ENCODE measurements at places on chromosomes 6 and 20.

GRCh38 chr6:5443491-5443890 lies 182.2 kb downstream of the FARS2 start:
- H3K36me3 ChIP-seq: no peaks in the 10 kb centered on the region
- H3K27me3 ChIP-seq: no peaks in the 10 kb centered on the region
- no peak overlapping the region for H3K27ac ChIP-seq

- H3K27me3 ChIP-seq: no peaks in the 10 kb centered on the region
Measured at GRCh38 chr6:52141596-52141995, 44.6 kb upstream of the IL17A start.

- H3K27ac ChIP-seq: no peak overlapping the region
- no peak overlapping the region for H3K4me3 ChIP-seq
- H3K4me1 ChIP-seq: no peaks in the 10 kb centered on the region
- H3K36me3 ChIP-seq: no peaks in the 10 kb centered on the region
- no peaks in the 10 kb centered on the region for H3K27me3 ChIP-seq
- DNase-seq: no peak
Measured at GRCh38 chr20:51440589-51440988, 101.9 kb downstream of the NFATC2 start.

- no peaks in the 10 kb centered on the region for H3K27me3 ChIP-seq
- H3K36me3 ChIP-seq: no peaks in the 10 kb centered on the region
- H3K27ac ChIP-seq: no peak within 1 kb of the TSS
Measured at GRCh38 chr20:5316188-5317158, at the start of gene PROKR2. PROKR2 (minus strand) TSS chr20:5316954; CDS start chr20:5314369, 2,585 bp downstream.

- H3K4me1 ChIP-seq: peaks cover 21% of the 10 kb centered on the region
- H3K36me3 ChIP-seq: peaks cover under 1% of the 10 kb centered on the region
- H3K4me3 ChIP-seq: no peak overlapping the region
- H3K27me3 ChIP-seq: no peaks in the 10 kb centered on the region
- DNase-seq: no peak
Measured at GRCh38 chr6:334536-335510, 42.5 kb downstream of the DUSP22 start.

- no peaks in the 10 kb centered on the region for H3K27me3 ChIP-seq
- H3K27ac ChIP-seq: peak overlapping the region; percentile 91
- H3K4me1 ChIP-seq: peaks cover 86% of the 10 kb centered on the region
Measured at GRCh38 chr6:108589244-108589791, 28.6 kb downstream of the FOXO3 start.

- H3K4me1 ChIP-seq: peaks cover 13% of the 10 kb centered on the region
- no peaks in the 10 kb centered on the region for H3K36me3 ChIP-seq
- peak within 1 kb of the TSS; percentile 45 for H3K4me3 ChIP-seq
- H3K27ac ChIP-seq: peak within 1 kb of the TSS; percentile 95
- no peaks in the 10 kb centered on the region for H3K27me3 ChIP-seq
- no peak for DNase-seq
Measured at GRCh38 chr20:23049201-23050075, at the start of gene THBD. THBD (minus strand) TSS chr20:23049672; CDS start chr20:23049504, 168 bp downstream.

DNA sequence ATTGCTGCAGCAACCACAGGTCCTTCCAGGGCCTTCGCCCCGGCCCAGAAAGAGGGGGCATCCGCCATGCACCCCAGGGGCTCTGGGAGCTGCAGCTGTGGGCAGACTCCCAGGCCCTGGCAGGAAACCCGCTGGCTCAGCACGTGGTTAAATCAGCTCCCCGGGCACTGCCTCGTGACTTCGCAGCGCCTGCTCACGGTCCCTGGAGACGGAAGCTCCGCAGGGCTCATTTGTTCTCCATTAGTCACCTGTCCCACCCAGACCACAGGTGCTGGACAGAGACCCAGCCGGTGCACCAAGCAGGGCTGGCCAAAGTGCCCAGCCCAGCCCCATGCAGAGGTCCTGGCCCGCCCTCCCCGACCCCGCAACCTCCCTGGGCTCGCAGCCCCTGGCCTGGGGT lies 14.7 kb downstream of the KCNQ2 start:
- no peaks in the 10 kb centered on the region for H3K36me3 ChIP-seq
- no peak overlapping the region for H3K4me3 ChIP-seq
- peaks cover 23% of the 10 kb centered on the region for H3K4me1 ChIP-seq

DNA sequence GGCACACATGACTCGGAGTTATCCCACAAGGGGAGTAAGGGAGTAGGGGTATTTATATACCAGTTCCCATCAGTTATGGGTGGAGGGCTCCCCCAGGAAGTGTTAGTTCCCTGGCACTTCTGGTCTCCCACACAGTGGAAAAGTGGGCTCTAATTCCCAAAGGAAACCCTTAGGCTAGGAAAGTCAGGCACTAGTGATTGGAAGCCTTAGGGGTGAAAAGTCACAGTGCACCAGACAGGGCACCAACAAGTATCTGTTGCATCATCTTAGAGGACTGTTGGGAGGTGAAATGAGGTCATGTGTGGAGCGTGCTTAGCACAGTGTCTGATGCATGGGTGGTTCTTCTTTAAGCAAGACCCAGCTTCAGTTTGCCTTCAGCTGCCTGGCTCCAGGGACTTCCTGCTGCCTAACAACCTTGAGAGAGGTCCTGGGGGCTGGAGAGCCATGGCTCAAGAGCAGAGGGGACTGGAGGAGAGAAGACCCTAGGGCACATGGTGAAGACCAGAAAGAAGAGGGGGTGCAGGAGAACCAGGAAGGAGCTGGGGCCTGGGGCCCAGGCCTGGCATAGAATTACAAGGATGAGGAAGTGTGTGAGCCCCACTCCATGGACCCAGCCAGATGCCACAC lies 7.5 kb upstream of the FOXP4 start:
- H3K27ac ChIP-seq: no peak overlapping the region
- no peak for DNase-seq
- no peaks in the 10 kb centered on the region for H3K27me3 ChIP-seq
- peaks cover 7% of the 10 kb centered on the region for H3K4me1 ChIP-seq
- no peak overlapping the region for H3K4me3 ChIP-seq

- no peaks in the 10 kb centered on the region for H3K27me3 ChIP-seq
- H3K4me3 ChIP-seq: no peak overlapping the region
- H3K36me3 ChIP-seq: no peaks in the 10 kb centered on the region
- no peaks in the 10 kb centered on the region for H3K4me1 ChIP-seq
Measured at GRCh38 chr6:35382015-35382414, 39.7 kb downstream of the PPARD start.

- no peak within 1 kb of the TSS for H3K4me3 ChIP-seq
- no peak within 1 kb of the TSS for H3K27ac ChIP-seq
- peaks cover 6% of the 10 kb centered on the region for H3K4me1 ChIP-seq
- H3K36me3 ChIP-seq: no peaks in the 10 kb centered on the region
Measured at GRCh38 chr20:63360850-63361518, at the start of gene CHRNA4. CHRNA4 (minus strand) TSS chr20:63361349; CDS start chr20:63361165, 184 bp downstream.

- H3K4me1 ChIP-seq: peaks cover 43% of the 10 kb centered on the region
- H3K27me3 ChIP-seq: no peaks in the 10 kb centered on the region
- H3K36me3 ChIP-seq: no peaks in the 10 kb centered on the region
- H3K27ac ChIP-seq: peak within 1 kb of the TSS; percentile 94
- H3K4me3 ChIP-seq: peak within 1 kb of the TSS; percentile 67
- DNase-seq: no peak
Measured at GRCh38 chr20:63536997-63537524, at the start of gene PTK6. PTK6 (minus strand) TSS chr20:63537376; CDS start chr20:63537314, 62 bp downstream.

DNA sequence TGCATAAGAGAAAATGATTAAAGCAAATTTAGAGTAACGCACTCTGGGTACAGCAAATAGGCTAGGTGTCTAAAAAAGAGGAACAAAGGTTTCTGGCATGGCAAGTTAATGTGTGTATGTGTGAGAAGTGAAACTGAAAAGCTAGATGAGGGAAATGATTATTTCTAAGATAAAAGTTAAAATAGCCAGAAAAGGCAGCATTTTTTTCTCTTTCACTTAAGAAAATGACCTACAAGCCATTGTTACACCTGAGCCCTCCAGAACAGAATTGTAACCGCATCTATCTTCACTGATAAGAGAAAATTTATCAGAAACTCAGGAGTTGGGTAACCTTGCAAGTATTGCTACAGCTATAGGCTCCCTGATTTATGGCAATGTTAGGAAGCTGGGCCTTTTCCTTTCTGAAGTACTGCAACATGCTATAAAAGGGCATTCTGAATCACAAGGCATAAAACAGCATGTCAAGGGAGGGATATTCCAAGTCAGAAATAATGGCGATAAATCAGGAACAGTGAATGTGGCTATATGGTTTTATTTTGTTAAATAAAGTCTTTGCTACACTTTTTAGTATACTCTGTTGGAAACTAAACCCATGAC lies 395.3 kb downstream of the TBC1D32 start:
- no peak overlapping the region for H3K27ac ChIP-seq
- no peak overlapping the region for H3K4me3 ChIP-seq
- H3K4me1 ChIP-seq: no peaks in the 10 kb centered on the region
- no peaks in the 10 kb centered on the region for H3K27me3 ChIP-seq
- DNase-seq: no peak

DNA sequence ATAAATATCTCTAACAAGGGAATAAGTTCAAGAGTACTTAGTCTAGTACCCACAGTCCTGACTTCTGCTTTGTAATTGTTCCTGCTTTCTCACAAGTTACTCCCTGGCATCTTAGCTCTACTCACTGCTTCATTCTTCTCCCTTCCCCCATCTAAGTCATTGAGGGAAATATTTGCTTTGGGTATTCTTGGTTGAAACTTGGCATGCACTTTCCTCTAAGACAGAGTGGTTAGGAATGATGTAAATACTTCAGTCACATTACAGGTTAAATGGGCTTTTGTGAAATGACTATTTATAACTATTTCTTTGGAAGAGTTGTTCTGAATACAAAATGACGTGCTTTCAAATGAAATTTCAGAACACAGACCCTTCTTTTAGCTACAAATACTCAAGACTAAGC lies 67.7 kb upstream of the PLEKHG1 start:
- peaks cover 8% of the 10 kb centered on the region for H3K4me1 ChIP-seq
- no peak overlapping the region for H3K27ac ChIP-seq
- H3K4me3 ChIP-seq: no peak overlapping the region
- no peaks in the 10 kb centered on the region for H3K27me3 ChIP-seq

DNA sequence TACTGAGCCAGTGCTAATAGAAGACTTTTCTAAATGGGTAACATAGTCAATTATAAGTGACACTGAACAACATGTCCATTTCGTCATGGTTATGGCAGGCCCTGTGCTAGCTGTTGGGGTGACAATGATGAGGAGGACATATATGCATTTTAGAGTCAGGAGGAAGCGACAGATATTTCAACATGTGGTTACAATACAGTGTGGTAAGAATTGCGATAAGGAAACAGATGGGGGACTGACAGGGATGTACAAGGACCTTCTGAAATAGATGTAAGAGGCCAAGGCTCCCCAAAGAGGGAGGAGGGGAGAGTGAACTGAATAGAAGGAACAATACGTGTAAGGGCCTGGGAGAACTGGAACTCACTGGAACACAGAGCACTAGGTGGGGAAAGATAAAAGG lies 11.7 kb downstream of the MMP24 start:
- DNase-seq: no peak
- peaks cover 11% of the 10 kb centered on the region for H3K36me3 ChIP-seq
- no peaks in the 10 kb centered on the region for H3K27me3 ChIP-seq
- H3K4me1 ChIP-seq: no peaks in the 10 kb centered on the region
- H3K27ac ChIP-seq: no peak overlapping the region

DNA sequence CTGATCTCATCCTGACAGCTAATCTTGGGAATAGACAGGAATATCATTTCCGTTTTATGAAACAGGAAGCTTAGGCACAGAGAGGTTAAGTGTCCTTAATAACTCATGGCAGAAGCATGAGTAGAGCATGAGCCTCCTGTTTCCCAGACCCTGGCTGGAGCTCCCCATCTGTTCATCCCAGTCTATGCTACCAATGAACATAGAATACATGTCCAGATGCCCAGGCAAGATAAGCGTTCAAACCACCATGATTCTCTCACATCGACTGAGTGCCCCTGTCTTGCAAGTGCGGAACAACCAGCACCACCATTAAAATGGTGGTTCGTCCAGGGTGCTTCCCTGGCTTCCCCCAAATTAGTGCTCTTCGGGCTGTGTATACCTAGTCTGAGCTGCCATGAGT lies 217.1 kb downstream of the FARS2 start:
- no peaks in the 10 kb centered on the region for H3K27me3 ChIP-seq
- H3K36me3 ChIP-seq: no peaks in the 10 kb centered on the region
- H3K27ac ChIP-seq: no peak overlapping the region
- DNase-seq: no peak

DNA sequence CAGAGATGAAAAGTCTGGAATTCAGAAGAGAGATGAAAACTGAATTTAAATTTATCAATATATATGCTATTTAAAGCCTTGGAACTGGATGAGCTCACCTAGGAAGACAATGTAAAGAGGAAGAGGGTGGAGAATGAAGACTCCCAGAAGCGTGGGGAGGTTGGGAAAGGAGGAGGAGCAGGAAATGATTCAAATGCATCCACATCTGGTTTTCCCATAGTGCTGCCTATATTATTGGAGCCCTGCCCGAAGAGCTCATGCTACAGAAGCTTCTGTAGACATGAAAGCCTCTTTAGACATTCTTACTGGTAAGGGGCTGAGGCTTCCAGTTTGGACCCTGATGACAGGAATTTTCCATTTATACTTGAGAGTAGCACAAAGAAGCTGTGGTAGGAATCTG lies 19.2 kb downstream of the PDE7B start:
- H3K27me3 ChIP-seq: no peaks in the 10 kb centered on the region
- H3K36me3 ChIP-seq: no peaks in the 10 kb centered on the region
- no peaks in the 10 kb centered on the region for H3K4me1 ChIP-seq
- DNase-seq: no peak
- no peak overlapping the region for H3K27ac ChIP-seq
- H3K4me3 ChIP-seq: no peak overlapping the region

DNA sequence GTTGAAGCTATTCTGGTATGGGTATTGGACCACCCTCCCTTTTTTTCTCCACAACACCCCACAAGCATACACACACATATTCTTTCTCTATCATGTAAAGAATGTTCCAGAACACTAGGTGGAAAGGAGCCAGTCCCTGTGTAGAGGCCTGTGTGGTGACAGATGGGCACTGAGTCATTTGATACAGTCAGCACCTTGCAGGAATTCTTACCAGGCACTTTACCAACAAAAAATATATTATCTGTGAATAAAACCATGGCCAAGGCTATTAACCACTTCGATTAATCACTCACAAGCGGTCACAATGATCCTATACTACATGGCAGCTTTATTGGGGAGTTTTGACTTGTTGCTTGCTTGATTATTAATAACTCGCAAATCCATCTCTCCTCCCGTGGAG lies 149.5 kb downstream of the BFSP1 start:
- no peak overlapping the region for H3K27ac ChIP-seq
- H3K4me1 ChIP-seq: no peaks in the 10 kb centered on the region
- H3K36me3 ChIP-seq: no peaks in the 10 kb centered on the region
- H3K27me3 ChIP-seq: no peaks in the 10 kb centered on the region
- no peak for DNase-seq

GRCh38 chr6:106496823-106497222 lies 132.5 kb downstream of the RTN4IP1 start:
- no peaks in the 10 kb centered on the region for H3K4me1 ChIP-seq
- peak overlapping the region; percentile 13 for H3K4me3 ChIP-seq

GRCh38 chr6:6521961-6522482 lies 66.5 kb upstream of the LY86 start:
- H3K27ac ChIP-seq: no peak overlapping the region
- H3K27me3 ChIP-seq: no peaks in the 10 kb centered on the region
- H3K4me1 ChIP-seq: no peaks in the 10 kb centered on the region
- H3K36me3 ChIP-seq: no peaks in the 10 kb centered on the region
- no peak for DNase-seq

- no peak for DNase-seq
- no peak overlapping the region for H3K4me3 ChIP-seq
- no peaks in the 10 kb centered on the region for H3K36me3 ChIP-seq
- no peaks in the 10 kb centered on the region for H3K27me3 ChIP-seq
- no peaks in the 10 kb centered on the region for H3K4me1 ChIP-seq
Measured at GRCh38 chr6:63272397-63272796, 47.4 kb downstream of the LGSN start.

- H3K27me3 ChIP-seq: no peaks in the 10 kb centered on the region
- H3K36me3 ChIP-seq: no peaks in the 10 kb centered on the region
- H3K4me3 ChIP-seq: no peak overlapping the region
- DNase-seq: no peak
- no peak overlapping the region for H3K27ac ChIP-seq
- no peaks in the 10 kb centered on the region for H3K4me1 ChIP-seq
Measured at GRCh38 chr6:163232015-163232523, 182.4 kb upstream of the QKI start.
